RPMI8226 (cell line): ENCODE measurements at places on chromosomes 12 and 14.

GRCh38 chr12:53218551-53219291 is 11.7 kb upstream of the ITGB7 start:
- DNase-seq, result no peak

DNA sequence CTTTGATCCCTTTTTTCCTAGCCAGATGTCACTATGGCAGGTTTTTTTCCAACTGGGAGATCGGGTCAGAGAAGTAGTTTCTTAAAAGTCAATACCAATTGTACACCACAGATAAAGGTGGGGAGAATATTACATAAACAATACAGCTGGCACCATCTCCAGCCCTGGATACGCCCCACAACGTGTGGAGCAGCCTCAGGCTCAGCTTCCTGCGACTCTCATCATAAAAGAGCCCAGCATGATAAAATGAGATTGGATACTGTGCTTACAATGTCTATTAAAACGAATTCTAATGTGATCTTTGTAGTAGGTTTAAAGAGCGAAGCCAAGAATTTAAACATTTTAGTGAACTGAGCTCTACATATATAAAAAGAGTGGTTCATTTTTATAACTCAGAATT is 21.5 kb downstream of the EFCAB11 start:
- no peak for DNase-seq

GRCh38 chr12:32155041-32155440 is 48.4 kb downstream of the BICD1 start:
- no peak for DNase-seq

DNA sequence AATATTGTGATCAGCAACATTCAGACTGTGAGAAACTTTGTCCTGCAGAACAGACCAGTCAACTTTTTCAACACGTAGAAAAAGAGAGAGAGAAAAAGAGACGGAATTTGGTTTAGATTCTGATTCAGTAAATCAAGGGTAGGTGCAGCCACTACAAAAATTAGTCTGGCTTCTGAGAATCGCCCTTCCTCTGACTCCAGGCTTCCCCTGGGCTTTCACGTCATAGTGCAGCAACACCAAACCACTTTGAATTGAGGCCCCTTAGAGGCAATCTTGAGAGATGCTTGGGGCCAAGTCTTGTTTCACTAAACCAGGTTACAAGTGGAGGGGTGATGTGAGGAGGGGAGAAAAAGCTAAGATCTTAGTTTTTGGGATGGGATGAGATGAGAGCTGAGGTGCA is 37.5 kb upstream of the PTGR2 start:
- no peak for DNase-seq

- DNase-seq, result no peak
These were observed 51.8 kb downstream of the ZFYVE21 start for GRCh38 chr14:103767336-103767894.

DNA sequence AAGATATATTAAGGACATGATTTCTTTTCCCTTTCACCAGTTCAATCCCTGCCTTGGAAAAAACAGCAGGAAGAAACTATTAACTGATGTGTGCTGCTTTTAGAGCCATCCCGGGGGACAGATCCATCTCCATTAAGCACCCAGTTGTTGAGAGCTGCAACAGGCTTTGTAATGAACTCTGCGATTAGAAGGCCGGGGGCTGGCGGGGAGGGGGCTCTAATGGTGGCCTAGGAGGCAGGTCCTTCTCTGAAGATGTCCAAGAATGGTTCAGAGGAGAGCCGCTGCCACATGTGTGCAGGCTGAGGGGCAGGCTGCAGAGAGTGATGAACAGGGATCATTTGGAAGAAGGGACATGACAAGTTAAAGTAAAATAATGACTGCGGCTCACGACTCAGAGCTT is 67.8 kb downstream of the GALNT8 start:
- no peak for DNase-seq

DNA sequence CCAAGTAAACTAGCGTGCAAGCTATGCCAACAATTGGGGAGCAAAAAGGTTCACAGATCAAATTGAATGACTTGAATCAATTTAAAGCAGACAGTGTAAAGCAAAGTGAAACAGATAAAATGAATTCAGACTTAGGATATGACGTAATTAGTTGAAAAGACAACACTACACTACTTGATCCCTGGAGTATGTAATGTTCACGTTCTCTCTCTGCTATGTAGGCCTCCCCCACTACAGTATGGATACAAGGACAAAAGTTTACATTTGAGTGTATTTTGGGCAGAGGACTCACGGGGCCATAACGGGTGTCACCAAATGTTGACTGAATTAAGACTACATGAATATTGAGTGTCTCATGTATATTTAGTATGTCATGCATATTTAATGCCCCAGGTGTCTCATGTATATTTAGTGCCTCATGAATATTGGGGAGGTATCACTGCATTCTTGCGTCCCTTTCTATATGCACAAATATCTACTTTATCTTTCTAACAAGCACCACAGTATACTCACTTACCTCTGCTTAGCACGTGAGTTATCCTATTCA is 44.5 kb downstream of the RERGL start:
- no peak for DNase-seq

- DNase-seq, result no peak
These were observed 4.6 kb upstream of the A2ML1 start for GRCh38 chr12:8817856-8818255.
